Activated CD8-positive, alpha-beta memory T cell treated with anti-CD3 and anti-CD28 coated beads, Interleukin-2, amount 10 ng/mL, durations not matched to agents 7 days and 5 days (primary cell): ENCODE measurements at places on chromosomes 4 and X.

GRCh38 chr4:14726877-14727361, 275.4 kb upstream of the CPEB2 start:
- DNase-seq, result no peak

DNA sequence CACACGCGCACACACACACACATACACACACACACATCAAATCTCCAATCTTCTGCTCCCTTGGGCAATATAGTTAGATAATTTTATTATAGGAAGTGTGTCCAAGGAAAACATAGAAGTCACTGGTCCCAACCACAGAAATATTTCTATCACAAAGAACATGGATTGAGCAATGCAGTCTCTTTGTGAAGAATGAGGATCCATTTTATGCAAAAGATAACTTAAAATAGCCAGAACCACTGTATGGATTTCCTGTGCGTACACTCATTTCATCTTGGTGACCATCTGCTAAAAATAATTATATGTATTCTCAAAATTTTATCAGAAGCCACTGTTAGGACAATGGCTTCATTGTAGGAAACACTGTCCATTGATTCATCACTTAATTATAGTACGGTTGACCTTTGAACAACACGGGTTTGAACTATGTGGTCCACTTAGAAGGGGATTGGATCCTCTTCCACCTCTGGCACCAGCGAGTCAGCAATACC, 169.6 kb upstream of the MXRA5 start:
- DNase-seq, result no peak

GRCh38 chr4:95417531-95417930, 131.2 kb downstream of the UNC5C start:
- DNase-seq, result no peak

DNA sequence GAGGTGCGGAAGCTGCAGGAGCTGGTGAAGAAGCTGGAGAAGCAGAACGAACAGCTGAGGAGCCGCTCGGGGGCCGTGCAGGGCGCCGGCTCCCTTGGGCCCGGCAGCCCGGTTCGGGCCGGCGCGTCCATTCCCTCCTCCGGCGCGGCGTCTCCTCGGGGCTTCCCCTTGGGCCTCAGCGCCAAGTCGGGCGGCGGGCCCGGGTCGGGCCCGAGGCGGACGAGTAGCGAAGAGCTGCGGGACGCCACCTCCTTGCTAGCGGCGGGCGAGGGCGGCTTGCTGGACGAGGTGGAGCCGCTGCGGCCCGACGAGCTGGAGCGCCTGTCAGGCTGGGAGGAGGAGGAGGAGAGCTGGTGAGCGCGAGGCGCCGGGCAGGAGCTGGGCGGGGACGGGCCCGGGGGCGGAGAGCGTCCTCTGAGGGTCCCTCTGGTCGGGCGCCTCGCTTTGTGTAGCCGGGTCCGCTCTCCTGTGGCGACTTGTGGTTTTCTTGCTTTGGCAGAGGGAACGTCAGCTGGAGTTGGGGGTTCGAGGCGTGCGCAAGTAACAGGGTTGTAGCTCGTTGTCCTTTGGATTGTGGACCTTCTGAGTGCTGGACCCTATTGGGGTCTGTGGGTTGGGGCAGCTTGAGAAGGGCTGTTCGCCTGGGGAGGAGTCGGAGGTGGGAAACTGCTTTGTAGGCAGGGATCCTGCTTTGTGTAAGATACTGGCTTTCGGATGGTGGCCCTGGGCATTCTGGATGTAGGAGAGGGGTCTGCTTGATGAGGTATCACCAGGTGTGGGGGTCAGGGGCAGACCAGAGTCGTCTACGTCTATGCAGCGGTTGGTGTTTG, 662 bp downstream of the SLAIN2 start:
- DNase-seq, result peak; percentile 67

GRCh38 chr4:119490335-119490734, 138.3 kb downstream of the PDE5A start:
- no peak for DNase-seq

GRCh38 chr4:21879187-21879586, 69.4 kb downstream of the KCNIP4 start:
- no peak for DNase-seq

DNA sequence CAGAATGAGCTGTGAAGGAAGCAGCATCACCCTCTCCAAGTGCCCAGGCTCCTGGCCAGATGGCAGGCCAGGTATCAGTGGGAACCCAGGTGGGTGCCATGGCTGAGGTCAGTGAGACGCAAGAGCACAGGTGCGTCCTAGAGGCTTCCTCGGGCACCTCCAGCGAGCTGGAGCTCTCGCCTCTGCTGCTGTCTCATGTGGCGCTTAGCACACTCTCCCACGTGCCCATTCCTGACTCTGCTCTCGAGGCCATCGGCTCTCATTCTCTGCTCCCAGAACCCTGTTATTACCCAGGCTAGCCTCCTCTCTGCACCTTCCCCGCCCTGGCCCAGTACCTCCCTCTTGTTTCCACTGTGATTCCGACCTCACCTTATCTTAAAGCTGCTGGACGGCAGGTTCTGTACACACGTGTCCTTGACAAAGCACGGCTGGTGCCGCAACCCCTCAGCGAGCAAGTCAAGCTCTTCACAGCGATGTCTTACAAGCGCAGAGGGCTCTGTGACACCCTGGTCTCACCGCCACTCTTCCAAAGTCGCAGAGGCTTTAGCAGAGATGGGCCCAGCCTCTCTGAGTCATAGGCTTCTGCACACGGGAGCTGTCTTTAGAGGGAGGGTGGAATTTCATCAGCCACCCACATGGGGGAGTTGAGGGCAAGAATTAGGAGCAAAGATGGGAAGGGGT, 15.4 kb upstream of the MSANTD1 start:
- no peak for DNase-seq

DNA sequence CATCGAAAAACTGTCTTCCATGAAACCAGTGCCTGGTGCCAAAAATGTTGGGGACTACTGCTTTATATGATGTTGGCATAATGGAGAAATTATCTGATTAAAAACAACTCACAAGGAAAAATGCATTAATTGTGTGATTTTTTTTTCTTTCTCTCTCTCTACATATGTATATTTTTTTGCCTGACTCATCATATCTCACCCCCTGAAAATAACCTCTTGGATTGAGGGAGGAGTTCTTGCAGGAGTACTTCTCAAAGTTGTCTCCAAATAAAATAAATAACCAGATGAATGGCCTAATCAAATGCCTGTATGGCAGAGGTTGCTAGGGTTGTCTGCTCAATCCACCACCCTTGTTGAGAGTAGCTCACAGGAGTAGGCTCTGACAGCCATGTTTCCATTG, 19.9 kb upstream of the TNIP3 start:
- DNase-seq, result no peak

GRCh38 chr4:127631420-127631819, 1.3 kb upstream of the INTU start:
- no peak for DNase-seq

DNA sequence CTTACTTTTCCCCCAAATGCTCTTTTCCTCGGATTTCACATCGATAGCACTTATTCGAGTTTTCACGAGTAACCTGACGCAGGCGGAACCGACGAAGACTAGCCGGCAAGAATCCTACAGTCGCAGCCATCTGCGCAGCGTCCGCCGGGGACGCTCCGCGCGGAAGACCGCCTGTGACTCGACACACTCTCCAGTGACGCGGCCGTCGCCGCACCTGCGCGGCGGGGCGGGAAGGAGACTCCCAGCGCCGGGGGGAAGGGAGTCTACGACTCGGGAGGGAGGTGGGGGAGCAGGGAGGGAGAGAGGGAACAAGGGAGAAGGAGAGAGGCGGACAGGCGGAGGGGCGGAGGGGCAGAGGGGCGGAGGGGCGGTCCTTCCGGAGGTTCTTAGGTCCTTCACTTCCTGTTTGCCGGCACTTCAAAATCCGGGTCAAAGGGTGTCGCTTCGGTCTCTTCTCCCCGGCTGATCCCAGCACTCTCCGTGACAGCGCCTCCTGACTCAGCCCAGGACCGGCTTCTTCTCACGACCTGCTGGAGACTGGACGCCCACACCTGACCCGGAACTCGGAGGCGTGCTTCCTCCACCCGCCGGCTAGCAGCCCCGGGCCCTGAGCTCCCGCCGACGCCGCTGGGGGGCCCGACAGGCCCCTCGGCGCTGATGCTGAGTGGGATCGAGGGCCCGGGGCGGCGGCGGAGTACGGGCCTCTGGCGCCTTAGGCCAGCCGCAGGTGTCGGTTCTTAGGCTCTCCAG, at the start of gene USP38:
USP38 (plus strand) TSS at position 415 of the 750 bp plus-strand sequence. CDS start 534 bp downstream, outside the sequence.
- DNase-seq, result peak; percentile 92

DNA sequence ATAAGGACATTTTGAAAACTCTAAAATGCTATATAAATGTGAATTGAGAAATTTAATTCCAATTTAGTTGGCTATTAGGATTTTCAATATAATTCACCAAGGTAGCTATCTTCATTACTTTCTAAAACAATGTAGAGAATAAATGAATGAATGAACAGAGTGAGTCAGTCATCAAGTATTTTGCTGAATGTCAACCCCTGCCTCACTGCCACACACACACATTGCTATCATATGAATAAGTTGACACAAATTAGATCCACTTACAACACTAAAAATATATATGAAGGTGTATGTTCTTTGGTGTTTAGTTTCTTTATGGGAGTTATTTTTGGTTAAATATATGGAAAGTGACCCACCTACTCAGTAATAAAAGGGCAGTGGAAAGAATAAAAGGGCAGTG, 141.4 kb upstream of the SMIM10 start:
- no peak for DNase-seq

DNA sequence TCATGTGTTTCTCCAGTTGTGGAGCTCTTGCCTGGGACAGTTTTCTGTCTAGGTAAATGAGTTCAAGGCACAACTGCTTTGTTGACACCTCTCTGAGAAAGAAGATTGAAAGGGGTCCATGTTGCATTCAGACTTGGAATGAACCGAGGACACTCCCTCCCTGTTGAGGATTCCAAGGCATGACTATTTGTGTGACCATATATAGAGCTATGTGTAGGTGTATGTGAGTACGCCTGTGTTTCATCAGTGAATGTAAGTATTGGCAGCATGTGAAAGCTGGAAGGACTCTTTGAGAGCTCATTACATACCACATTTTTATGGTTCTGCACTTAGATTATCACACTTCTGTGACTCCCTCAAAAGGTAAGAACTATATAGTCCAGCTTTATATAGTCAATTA, 3.4 kb downstream of the HEPH start:
- DNase-seq, result no peak

- DNase-seq, result no peak
Measured at GRCh38 chr4:71296945-71297344, 41.9 kb upstream of the SLC4A4 start.

DNA sequence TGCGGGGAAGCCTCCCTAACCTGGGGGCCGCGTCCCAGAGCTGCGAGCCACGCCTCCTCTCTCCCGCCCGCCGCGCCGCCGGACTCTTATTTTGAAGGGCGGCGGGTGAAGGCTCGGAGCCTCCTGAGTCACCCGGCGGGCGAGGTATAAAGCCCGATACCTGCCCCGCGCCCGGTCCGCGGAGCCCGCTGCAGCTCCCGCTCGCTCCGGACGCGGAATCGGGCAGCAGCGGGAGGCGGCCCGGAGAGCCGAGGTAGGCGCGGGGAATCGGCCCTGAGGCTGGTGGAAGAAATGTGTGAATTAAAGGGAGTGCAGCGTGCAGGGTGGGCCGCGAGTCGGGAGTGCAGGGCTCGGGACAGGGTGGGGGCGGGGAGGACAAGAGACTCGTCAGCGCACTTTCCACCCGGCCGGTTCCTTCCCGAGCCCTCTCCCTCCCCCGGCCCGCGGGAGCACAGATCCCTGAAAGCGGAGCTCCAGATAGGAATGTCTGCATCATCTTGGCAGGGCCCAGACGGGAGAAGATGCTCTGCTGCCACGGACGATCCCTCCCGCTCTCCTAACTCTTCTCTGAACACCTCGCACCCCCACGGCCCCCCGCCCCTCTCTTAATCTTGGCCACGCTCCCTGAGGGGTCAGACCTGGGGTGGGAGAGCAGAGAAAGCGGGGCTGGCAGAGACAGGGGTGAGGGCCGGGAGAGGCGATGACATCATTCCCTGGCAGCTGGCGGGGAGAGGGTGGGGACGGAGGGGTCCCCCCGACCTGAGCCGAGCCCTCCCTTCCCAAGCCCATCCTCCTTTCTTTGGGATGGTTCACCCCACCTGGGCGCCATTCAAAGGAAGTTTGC, 177.9 kb downstream of the CBR4 start:
- DNase-seq, result peak; percentile 71

DNA sequence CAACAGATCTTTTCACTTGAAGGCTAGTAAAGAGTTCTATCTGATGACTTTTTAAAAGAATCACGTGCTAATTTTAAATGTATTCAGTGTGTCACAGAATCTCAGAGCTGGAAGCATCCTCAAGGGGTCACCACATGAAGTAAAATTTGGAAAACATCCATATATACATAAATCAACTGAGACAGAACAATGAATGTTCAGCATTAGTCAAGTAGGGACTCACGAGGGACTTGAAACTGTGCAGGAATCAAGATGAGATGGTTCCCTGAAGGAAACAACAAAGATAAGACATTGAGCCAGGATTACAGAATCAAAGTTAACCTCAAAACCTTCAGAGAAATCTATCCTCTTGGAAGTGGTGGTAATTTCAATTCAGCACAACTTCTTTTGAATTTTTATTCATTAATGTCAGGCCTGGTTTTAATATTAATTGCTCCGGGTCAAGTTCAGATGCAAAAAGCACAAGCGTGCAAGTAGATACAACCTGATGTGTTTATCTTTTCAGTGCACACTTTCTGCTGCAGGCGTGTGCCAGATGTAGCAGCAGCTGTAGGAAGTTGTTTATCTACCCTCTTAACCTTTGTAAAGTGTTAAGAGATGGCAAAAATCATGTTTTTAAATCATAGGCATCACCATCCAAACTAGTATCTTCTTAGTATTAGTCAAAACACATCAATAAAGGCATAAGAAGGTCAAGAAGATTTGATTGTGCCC, 87.7 kb upstream of the SRD5A3 start:
- DNase-seq, result no peak

DNA sequence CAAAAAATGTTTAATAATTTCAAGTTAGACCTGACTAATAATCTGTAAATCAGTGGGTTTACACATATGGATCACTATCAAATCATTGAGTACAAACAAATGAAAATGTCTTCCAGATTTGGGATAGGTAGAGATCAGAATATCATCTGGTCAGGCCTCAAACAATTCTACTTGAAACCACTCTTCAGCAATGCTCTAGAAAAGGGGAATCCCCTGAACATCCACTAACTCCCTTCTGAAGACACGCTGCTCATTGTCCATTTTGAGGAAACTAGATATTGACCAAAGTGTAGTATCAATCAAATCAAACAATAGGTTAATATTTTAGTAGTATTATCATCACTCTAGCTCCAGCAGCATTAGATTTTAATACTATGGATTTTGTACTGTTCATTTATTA, 46.3 kb downstream of the SULT1E1 start:
- DNase-seq, result no peak

- no peak for DNase-seq
Measured at GRCh38 chr4:146436423-146437162, 85.1 kb downstream of the SLC10A7 start.

DNA sequence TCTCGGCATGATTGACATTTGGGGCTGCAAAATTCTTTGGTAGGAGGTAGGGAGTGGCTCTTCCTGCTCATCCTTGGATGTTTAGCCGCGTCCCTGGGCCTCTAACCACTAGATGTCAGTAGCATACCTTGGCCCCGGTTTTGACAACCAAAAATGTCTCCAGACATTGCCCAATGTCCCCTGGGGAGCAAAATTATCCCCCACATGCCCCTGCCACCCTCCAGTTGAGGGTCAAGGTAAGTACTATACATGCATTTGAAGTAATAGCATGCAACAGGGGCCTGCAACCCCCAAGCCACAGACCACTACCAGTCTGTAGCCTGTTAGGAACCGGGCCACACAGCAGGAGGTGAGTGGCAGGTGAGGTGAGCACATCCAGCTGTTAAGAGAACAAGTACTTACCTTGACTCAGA, 17.6 kb upstream of the KIAA1210 start:
- no peak for DNase-seq
